CD8-positive, alpha-beta memory T cell (primary cell): ENCODE measurements at places on chromosomes 16 and 17. TPM values are rescaled to one million over a fixed set of nuclear protein-coding genes. Genes with fewer than 3 reads are reported as not detected.

DNA sequence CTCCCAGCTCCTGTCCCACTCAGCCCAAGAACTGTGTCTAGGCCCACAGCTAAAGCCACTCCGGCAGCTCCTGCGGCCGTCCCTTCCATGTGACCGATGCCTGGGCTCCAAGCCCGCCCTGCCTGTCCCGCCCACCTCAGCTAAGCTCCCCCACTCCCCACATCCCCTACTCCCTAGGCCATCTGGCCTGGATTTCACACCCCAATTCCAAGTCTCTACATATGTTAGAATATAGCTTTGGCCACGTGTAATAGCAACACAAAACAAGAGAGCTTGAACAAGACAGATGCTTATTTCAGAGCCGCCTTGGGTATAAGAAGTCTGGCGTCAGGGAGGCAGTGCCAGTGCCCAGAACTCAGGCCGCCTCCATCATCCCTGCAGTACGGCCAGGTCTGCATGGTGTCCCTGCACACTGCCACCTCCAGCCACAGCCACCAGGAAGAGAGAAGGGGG lies 30.0 kb upstream of the USP22 start:
- H3K4me1 ChIP-seq: no peaks in the 10 kb centered on the region
- no peaks in the 10 kb centered on the region for H3K27me3 ChIP-seq
- no peak overlapping the region for H3K4me3 ChIP-seq
- no peak overlapping the region for H3K27ac ChIP-seq
- no peaks in the 10 kb centered on the region for H3K36me3 ChIP-seq

Gene CACNG1
- total RNA-seq: not detected

- H3K36me3 ChIP-seq: no peaks in the 10 kb centered on the region
- DNase-seq: no peak
- H3K27me3 ChIP-seq: no peaks in the 10 kb centered on the region
- peak overlapping the region; percentile 55 for H3K27ac ChIP-seq
These were observed 8.7 kb upstream of the PRKCB start for GRCh38 chr16:23827057-23827456.

DNA sequence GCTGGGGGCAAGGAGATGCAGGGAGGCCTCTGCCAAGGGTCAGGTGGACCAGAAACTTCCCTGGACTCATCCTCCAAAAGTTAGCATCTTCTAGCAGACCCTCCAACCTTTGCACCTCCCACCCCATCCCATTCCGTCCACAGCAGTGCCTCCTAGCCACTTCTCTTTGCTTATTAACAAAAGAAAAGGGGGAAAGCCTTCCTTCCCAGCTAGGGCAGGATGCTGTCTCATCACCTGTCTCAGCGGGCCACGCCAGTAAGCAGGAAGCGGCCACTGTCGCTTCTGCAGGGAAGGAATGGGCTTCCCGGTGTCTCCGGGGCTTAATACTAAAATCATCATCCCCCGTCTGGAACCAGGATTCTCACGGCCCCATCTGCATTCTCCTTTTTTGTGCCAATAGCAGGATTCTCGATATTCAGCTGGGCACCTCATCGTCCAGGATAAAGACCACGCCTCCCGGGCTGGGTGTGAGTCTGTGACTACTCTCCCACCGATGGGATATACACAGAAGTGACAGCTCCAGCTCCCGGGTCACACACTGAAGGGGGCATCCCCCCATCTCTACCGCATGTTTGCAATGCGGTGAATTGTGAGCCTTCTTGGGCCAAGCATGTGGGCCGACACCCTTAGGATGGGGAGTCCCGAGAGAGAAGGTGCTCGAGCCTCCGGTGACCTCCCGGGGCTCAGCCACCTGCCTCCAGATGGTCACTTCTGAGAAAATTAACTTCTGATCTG lies 15.5 kb upstream of the RBFOX3 start:
- H3K4me3 ChIP-seq: no peak overlapping the region
- no peaks in the 10 kb centered on the region for H3K36me3 ChIP-seq
- no peak for DNase-seq
- H3K27me3 ChIP-seq: no peaks in the 10 kb centered on the region
- H3K4me1 ChIP-seq: no peaks in the 10 kb centered on the region

- H3K27ac ChIP-seq: no peak overlapping the region
- H3K36me3 ChIP-seq: no peaks in the 10 kb centered on the region
- no peak for DNase-seq
- no peaks in the 10 kb centered on the region for H3K27me3 ChIP-seq
These were observed 151.5 kb upstream of the DYNLRB2 start for GRCh38 chr16:80389338-80389737.

Gene SLC35G6
- not detected for total RNA-seq
